ENCODE measurements at places on chromosomes 2 and 18.

DNA sequence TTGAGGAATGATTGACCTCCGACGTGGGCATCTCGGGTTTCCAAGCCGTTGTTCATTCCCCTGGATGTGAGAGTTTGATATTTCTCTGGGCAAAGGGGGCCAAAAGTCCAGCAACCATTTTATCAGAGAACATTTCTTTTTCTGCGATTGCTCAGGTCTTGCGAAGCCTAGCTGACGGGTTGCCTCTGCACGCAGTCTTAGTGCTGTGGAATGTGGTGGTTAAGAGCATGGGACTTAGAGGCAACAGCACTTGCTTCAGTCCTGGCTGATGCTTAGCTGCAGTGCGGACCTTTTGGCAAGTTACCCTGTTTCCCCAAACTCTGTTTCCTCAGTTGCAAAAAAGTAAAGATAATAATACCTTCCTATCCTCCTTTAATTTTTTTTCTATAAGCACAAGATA is 45.0 kb downstream of the FAP start:
- DNase-seq, result no peak

GRCh38 chr2:216923706-216924105 is 63.8 kb upstream of the TNP1 start:
- no peak for DNase-seq

DNA sequence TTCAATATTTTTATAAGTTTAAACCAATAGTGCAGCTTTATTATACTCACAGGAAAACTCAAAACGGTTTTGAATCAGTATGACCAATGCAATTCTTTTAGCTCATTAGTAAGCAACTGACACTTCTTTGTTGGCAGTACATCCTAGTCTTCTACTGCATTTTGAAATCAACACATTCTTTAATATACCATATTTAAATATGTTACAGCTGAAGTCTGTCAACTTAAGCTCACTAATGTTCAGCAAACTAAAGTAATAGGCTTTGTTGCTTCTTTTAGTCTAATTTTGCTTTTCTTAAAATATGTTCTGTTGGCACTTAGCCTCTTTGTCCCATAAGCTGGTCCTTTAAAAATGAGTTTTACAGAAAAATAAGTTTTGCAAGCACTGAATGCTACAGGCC is 55.4 kb upstream of the CCBE1 start:
- DNase-seq, result no peak

DNA sequence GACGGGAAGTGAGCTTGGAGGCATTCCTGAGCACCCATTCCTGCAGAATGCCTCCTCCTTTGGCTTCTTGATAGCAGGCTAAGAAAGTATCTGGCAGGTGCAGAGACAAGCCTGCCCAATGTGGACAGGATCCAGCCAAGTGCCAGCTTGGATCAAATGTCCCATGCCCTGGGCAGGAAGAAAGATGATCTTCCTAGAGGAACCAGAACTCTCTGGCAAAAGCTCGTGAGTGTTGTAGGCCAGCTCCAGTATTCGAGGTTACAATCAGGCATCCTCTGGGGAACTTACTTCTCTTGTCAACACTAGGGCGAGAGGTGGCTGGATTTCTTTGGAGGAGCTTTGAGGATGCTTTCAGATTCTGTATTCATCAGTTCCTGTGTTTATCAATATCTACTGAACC is 29.9 kb upstream of the PDIA6 start:
- no peak for DNase-seq

- no peak for DNase-seq
Measured at GRCh38 chr2:207473931-207474235, 55.9 kb upstream of the CREB1 start.

DNA sequence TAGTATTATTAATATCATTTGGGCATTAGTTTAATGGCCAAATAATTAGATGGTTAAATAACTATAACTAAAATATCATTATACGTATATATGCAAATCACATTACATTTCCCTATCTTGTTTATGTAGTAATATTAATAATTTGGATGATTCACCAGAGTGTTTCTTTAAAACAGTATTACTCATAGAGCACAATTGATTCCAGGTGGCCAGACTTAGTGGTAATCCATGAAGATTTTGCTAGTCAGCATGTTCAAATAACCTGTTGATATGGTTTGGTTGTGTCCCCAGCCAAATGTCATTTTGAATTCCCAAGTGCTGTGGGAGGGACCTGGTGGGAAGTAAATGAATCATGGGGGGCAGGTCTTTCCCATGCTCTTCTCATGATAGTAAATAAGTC is 782.3 kb downstream of the LRP1B start:
- no peak for DNase-seq

DNA sequence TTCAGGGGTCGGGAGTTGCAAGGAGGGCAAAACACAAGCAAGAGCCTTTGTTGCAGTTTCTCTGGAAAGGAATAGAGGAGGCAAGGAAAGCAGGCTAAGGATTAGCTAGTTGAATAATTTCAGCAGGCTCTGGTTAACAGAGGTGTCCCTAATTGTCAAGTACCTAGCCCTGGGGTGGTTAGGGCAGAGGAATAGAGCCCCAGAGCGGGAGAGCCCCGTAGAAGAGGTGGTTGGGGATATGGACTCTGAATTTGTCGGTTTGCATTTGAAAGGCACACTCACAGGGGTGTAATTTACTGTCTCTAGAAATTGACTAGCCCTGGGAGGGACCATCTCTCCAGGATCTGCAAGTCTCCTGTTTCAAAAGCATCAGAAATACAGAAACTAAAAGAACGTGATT is 1030.2 kb downstream of the TMEM182 start:
- DNase-seq, result no peak

DNA sequence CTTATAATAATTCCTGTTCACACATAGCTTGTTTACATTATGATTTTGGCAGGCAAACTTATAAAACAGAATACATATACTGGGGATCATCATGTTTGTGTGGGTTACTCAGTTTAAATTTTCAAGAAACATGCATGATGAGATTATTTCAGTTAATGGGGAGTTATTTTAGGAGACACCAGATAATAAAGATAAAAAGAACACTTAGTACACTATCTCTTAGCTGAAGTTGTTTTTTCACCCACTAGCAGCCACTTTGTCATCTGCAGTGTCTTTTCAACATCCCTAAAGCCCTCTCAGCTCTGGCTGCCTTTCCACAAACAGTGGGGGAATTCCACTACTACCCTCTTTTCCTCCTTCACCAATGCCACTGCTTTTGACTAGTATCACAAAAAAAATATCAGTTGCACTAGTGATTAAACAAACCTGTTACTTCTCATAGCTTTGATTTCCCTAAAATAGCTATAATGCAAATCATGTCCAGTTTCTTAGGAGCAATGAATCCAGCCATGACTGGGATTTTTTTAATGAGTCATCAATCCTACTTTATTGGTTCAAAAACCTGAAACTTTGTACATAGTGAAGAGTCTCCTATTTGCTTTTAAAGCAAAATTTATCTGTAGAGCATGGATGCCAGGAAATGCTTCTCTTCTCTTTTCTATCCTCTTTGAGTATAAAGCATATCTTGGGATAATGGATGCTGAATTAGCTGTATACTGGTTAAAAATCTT is 156.7 kb upstream of the TFPI start:
- no peak for DNase-seq

DNA sequence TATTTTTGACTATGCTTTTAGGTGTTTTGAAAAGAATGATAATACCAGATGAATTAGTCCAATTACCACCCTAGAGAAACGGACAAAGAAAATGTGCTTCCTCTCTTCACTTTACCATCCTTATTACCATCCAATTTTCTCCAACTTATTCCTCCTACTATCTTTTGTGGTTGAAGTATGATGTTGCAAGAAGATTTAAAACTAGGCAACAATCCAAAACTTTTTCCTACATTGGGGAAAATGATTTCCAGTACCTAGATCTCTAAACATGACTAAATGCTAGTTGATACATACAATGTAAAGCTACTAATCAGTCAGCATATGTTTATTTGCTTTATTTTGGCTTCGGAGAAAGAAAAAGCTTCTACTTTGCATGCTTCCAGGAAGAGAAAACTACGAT is 355.0 kb upstream of the LYPD1 start:
- DNase-seq, result no peak

DNA sequence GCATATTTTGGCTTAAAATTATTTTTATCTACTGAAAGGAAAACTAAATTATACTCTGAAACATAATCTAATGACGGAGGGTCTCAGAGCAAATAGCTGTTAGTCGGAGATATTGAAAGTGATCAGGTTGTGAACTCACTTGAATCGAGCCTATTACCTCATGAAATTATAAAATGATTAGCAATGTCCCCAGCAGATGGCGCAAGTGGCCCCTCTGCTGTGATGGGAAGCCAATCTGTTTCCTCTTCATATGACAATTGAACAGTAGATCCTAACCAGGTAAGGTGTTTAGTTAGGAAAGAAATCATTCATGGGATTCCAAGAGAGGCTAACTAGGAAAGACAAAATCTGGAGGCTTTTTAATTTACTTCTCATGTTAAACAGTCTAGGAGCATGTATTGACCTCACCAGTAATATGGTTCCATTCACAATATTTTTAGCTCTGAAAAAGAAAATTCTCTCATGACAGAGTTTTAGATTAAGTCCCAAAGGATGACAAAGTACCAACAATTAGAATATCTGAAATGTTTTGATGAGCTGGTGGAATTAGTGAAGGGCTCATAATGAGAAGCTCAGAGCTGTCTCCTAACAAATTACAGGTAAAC is 29.9 kb upstream of the MPPE1 start:
- peak; percentile 70 for DNase-seq

GRCh38 chr2:198314559-198315153 is 510.3 kb downstream of the PLCL1 start:
- no peak for DNase-seq

GRCh38 chr2:106197878-106198277 is 3.8 kb upstream of the UXS1 start:
- DNase-seq, result no peak

DNA sequence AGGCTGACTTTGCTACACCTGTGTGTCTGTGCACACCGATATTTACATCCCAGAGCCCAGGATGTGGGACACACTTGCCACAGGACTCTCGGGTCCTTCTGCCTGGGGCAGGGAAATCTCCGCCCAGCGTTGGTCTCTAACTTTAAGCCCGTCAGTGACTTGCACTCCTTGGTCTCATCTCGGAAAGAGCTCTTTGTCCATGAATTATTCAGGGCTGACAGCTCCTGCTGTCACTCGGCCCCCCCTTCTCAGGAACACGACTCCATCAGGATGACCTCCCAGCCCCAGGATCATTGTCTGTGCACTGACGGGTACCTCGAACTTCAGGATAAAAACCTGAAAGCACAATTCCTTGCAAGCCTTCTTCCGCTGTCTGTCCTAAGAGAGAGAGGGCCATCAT is 26.6 kb downstream of the PLB1 start:
- DNase-seq, result no peak

GRCh38 chr2:46537624-46538295 is 58.4 kb downstream of the TMEM247 start:
- no peak for DNase-seq

GRCh38 chr18:52933356-52933755 is 593.4 kb downstream of the DCC start:
- no peak for DNase-seq

- no peak for DNase-seq
Measured at GRCh38 chr18:12014521-12015415, 33.5 kb downstream of the IMPA2 start.

GRCh38 chr2:45886171-45886663 is 234.7 kb downstream of the PRKCE start:
- DNase-seq, result no peak

GRCh38 chr2:60303680-60304079 is 249.8 kb downstream of the BCL11A start:
- DNase-seq, result no peak

DNA sequence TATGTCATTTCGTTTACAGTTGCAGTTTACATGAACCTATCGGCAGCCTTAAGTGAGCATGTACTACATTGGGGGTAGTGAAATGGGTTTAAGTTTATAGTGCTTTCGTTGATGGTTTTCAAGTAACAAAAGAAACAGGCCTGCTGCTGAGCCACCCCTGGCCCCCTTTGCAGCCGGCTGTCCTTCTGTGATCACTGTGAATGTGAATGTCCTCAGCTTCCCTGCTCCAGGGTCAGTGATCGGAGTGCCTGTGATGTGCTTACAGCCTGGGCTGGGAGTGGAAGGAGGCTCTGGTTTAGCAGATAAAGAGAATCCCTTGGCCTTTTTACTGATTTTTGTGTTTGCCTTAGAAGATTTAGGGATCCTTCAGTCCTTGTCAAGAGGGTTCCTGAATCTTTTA is 154.2 kb downstream of the FAM210A start:
- no peak for DNase-seq

DNA sequence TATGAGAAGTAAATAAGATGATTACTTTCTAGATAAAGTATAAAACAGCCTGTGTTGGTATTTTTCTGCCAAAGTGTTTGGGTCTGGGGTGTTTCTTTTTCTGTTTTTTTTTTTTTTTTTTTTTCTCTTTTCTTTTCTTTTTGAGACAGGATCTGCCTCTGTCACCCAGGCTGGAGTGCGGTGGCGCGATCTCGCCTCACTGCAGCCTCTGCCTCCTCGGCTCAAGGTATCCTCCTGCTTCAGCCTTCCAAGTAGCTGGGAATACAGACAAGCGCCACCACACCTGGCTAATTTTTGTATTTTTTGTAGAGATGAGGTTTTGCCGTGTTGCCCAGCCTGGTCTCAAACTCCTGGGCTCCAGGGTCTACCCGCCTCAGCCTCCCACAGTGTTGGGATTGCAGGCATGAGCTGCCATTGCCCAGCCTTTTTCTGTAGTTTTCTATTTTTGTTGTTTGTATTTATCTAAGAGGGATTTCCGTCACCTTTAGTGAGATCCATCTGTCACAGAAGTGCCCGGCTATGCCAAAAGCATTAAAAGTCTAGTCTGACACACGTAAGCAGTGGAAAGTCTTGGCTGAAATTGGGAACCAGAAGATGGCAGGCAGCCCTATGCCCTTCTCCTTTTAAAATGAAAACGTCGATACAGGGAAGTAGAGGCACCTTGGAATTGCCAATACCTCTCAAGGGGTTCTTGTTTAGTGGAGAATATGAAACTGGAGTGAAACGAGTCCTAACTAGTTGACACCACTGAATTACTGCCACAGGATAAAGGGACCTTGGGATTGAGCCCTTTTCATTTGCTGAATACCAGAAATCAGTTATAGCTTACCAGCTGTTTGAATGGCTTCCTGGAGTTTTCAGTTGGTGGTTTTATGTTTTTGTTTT is 14.0 kb downstream of the UGP2 start:
- DNase-seq, result no peak

DNA sequence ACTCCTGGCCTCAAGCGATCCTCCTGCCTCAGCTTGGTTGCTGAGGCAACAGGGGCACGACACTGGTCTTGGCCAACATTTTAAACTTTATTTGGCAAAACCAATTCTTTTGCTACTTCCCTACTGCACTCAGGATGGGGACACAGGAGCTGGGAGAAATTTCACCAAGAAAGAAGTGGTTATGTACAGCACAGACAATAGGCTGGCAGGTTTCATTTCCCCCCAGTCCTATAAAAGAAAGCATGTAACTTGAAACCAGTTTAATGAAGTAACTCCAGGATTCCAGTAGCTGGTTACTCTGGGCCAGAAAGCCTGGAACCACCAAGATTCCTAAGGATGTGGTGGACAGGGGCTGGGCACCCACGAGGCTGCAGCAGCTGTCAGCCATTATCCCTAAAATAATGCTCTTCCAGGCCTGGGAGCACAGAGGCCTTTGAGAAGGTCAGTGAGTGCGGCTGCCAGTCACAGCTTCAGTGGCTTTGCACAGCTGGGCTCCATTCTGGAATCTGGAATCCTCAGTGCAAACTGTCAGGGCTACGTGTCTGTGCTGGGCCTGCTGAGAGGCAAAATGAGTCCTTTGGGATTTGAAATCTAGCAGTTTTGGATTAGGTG is 142.3 kb upstream of the ITGA6 start:
- DNase-seq, result no peak

- DNase-seq, result no peak
Measured at GRCh38 chr2:16619576-16620245, 45.9 kb downstream of the CYRIA start.
